ENCODE measurements at places on chromosomes 7 and 10. TPM values are rescaled to one million over a fixed set of nuclear protein-coding genes. Genes with fewer than 3 reads are reported as not detected.

- DNase-seq: no peak
Observed at GRCh38 chr10:94617389-94617944, 66.1 kb upstream of the CYP2C18 start.

DNA sequence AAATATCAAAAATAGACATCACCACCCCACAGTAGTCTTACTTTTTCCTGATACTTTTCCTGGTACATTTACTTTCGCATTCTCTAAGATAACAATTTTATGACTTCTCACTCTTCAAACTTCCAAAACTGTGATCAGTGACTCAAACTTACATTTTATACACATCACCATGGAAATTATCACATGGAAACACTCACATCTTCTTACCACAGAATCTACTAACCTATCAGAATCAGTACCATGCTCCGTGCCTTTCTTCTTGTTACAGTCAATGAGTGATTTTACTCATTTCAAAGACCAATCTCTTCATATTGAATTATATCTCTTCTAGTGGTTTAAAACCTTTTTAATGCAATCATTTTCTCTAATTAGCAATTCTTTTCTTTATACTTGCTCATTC, 120.3 kb downstream of the PTEN start:
- DNase-seq: no peak

DNA sequence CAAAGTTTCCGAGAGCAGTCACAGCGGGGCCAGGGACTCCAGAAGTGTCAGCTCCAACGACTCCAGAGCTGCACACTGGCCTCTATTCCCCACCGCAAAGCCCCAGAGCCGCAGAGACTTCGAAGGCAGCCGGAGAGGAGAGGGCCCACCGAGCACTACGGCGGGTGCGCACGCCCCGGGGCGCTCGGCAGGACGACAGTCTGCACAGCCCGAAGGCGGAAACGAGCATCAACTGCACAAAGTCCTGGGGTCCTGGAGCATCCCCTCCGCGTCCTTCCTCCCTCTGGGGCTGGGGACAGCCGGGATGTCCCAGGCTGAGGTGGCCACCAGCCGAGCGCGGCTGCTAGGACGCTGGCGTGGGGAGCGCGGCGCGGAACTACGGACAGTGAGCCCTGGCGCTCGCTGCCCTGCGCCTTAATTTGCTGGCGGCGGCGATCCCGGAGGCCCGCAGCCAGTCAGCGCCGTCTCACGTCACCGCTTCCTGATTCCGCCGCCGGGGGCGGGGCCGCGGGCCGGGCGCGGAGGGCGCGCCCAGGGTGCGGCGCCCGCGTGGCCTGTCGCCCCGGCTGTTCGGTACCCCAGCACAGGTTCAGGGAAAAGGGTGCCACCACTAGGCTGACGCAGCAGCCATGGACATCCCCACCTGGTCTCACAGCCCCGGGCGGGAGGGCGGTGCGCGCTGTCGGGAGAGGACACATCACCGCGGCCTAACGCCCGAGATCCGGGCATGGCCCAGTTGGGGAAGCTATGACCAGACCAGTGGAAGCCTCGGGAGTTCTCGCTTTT, at the start of gene TBX20:
TSS of gene TBX20 (minus strand) at position 391 of the 786 bp plus-strand sequence. CDS start 480 bp downstream, outside the sequence.
- no peak for DNase-seq

DNA sequence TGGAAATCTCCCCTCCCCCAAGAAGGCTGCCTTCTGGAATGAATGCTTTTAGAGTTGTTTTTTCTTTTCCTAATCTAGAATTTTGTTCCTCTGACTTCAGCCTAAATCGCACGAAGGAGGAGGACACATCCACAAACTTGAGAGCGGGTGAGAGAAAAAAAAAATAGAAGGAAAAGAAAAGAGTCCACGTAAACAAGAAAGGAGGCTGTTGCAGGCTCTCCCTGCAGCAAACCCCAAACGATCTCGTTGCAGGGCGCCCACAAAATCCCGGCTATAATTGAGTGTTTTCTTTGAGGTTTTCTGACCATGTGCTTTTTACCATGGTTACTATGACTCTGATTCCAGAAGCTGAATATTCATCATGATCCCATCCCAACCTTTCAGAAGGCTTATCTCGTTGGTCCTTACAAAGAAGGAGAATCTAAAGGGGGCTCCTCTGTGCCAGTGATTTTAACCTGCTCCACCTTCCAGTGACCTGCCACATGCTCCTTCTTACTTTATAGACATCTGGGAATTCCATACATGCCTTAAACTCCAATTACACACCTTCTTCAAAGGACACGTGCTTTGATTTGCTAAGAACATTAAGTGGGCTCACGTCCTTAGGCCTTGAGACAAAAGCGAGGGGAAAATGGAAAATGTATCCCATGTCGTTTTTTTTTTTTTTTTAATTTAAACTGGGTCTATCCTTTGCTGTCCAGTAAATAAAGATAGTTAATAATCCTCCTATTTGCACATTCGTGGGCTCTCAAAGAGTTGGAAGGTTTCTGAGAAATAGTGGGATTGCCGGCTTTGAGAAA, 5.8 kb downstream of the TWIST1 start:
- DNase-seq: no peak

NPC1L1 gene
- 0.07 TPM for polyA plus RNA-seq

A1CF gene
- not detected for polyA plus RNA-seq

CAV2 gene
- polyA plus RNA-seq: 30.3 TPM
